ENCODE measurements at places on chromosomes 13 and 19.

GRCh38 chr19:49436381-49437017 is 4.8 kb downstream of the SLC17A7 start:
- DNase-seq = peak; percentile 57

DNA sequence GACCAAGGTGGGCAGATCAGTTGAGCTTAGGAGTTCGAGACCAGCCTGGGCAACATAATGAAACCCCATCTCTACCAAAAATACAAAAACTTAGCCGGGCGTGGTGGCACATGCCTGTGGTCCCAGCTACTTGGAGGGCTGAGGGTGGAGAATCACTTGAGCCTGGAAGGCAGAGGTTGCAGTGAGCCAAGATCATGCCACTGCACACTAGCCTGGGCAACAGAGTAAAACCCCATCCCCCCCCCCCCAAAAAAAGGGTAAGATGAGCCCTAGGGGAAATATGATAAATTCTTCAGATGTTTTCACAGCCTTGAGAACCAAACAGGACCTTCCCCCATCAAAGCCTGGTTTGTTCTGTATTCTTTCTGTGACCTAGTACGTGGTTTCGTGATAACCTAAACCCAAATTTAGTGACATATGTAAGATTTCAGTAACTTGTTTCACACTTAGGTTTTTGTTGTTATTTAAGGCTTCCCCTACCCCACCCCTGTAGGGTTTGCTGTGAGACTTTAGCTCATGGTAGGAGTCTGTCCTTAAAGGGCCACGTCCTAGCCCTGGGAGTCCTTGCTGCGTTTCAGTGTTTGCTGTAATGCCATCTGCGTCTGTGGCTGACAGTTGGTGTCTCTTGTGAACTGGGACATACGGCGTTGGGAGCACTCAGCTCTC is 49.6 kb downstream of the MYO9B start:
- DNase-seq = peak; percentile 69

DNA sequence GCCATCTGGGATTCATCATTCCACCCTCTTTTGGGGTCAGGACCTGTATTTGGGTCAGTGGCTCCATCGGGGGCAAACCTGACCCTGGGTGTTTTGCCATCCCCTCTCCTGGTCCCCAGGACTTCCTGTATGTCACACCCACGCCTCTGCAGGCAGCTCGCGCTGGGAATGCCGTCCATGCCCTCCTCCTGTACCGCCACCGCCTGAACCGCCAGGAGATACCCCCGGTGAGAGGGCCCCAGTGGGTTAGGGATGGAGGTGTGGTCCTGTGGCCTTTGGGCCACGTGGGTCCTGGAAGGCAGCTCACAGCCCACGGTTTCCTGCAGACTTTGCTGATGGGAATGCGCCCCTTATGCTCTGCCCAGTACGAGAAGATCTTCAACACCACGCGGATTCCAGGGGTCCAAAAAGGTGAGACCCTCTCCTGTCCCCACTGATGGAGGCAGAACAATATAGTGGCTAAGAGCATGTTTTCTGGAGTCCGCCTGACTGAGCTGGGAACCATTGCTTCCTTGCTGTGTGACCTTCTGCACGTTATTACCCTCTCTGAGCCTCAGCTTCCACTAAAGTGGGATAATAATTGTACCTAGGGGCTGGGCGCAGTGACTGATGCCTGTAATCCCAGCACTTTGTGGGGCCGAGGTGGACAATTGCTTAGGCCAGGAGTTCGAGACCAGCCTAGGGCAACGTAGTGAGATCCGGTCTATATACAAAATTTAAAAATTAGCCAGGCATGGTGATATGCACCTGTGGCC is 14.1 kb downstream of the CPT1C start:
- no peak for DNase-seq

DNA sequence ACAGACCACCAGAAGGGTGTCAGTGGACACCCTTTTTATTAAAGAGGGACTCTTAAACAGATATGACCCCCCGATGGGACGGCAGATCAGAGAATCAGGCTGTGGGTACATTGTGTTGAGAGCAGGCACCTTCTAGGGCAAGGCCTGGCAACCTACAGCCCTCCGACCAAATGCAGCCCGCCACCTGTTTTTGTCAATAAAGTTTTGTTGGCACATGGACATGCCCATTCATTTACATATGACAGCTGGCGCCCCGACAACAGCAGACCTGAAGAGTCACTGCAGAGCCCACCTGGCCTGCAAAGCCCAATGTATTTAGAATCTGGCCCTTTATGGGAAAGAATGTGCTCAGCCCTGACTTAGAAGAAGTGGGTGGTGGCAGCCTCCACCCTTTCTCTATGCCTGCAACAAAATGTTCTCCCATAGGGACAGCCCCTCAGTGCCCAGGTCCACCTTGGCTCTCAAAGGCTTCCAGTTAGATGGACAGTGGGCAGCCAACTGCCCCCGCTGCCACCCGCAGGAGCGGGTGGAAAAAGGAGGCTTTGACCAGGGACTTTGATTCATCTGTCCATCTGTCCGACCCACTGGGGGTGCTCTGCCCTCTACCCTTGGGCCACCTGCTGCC is 184.9 kb downstream of the PTPRS start:
- no peak for DNase-seq

DNA sequence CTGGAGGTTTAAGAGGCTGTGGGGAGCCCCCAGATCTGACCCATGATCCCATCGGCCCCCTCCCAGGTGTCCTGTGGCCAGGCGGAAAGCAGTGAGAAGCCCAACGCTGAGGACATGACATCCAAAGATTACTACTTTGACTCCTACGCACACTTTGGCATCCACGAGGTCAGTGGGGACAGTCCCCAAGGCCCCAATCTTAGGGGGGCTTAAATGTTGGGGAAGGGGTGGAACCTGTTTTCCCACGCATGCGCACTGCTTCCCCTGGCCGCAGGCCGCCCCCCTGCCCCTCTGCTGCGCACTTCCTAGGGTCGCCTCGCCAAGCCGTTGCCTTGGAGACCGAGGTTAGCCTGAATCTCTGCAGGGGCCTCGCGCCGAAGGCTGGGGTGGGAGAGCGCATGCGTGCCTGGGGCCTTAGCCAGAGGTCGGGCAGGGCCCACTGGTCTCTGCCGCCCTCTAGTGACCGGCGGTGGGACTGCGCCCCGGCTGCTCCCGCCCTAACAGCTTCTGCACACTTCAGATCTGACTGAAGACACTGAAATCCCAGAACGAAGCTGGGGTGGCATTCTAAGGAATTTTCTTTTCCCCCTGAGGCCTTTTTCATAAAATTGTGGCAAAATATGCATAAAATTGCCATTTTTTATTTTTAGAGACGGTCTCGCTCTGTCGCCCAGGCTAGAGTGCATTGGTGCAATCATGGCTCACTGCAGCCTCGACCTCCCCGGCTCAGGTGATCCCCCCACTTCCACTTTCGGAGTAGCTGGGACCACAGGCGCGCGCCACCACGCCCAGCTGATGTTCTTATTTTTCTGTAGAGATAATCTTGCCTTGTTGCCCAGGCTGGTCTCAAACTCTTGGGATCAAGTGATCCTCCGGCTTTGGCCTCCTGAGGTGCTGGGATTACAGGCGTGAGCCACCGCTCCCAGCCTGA is 3.6 kb downstream of the PRMT1 start:
- DNase-seq = peak; percentile 94
